ENCODE measurements at places on chromosomes 4 and X. TPM values are rescaled to one million over a fixed set of nuclear protein-coding genes. Genes with fewer than 3 reads are reported as not detected.

Gene HSPA4L
- total RNA-seq, result 8.2 TPM

Gene SLC6A14
- not detected for total RNA-seq

Gene BBS7
- total RNA-seq, result 44.4 TPM

Gene SCML2
- total RNA-seq, result 13.9 TPM

Gene ANTXR2
- 12.6 TPM for total RNA-seq

Gene CPLX1
- 1.2 TPM for total RNA-seq

Gene TMEM156
- 0.41 TPM for total RNA-seq

Gene ATP2B3
- total RNA-seq, result 7.3 TPM

Gene TRPC5OS
- total RNA-seq, result not detected

Gene FGFRL1
- 2.0 TPM for total RNA-seq

Gene LUZP4
- not detected for total RNA-seq

Gene C1QTNF7
- total RNA-seq, result 0.41 TPM

Gene CXorf51A
- total RNA-seq, result not detected

Gene CYBB
- total RNA-seq, result 10.6 TPM

All from frontal cortex (tissue), 4 donors.